Cardiac septum (tissue), 1 donor: ENCODE measurements at places on chromosomes 1 and 21.

DNA sequence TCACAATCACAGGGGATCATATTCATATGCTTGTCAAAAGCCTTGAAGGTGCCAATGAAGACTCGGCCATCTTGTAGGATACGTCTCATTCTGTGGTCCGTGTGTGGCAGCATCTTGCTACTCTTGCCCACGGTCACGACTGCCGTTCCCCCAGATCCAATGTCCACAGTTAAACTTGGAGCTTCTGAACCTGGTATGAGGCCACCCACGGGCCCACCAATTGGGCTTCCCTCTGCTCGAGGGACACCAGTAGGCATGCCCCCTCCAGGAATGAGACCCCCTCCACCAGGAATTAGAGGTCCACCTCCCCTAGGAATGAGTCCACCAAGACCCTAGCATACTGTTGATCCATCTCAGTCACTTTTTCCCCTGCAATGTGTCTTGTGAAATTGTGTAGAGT lies 39.6 kb downstream of the MORN1 start:
- peak; percentile 46 for DNase-seq

DNA sequence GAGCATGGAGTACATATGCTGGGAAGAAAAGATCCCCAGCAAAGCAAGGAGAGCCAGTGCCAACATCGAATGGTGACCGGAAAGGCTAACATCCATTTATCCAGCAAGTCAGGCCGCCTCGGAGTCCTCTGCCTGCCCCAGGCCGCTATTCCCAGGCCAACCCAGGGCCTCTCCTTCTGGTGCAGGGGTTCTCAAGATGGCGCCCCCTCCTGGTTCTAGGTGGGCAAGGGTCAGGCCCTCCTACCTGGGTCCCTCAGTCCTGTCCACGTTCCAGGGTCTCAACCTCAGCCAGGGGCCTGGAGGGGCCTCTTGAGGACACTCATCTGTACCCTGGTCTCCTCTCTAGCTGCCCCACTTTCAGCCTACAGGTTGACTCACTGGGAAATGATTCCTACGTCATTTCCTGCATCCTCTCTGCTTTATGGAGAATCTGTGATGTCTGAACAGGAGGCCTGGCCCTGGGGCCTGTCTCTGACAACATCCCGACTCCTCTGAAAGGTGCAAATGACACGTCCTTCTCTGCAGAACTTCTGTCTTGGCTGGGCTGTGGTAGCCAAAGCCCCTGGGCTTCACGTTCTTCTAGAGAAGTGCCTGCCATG lies 145.3 kb downstream of the PSMG1 start:
- no peak for DNase-seq

DNA sequence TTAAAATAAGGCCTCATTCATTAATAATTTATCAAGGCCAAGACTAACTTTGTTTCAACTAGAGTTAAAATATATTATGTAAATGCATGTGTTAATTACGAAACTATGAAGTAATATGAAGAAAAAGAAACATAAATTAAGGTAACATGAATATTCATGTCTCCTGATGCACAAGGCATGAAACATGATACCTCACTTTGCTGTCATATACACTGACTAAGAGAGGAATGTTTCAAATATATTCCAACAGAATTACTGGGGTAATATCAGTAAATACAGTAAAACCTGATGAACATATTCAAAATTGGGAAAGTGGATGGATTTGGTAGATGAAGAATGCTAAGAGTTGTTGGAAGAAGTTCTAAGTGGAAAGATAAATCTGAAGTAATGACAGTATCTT lies 274.6 kb downstream of the LRRC7 start:
- no peak for DNase-seq

GRCh38 chr1:28062806-28063205 lies 25.6 kb downstream of the EYA3 start:
- no peak for DNase-seq

DNA sequence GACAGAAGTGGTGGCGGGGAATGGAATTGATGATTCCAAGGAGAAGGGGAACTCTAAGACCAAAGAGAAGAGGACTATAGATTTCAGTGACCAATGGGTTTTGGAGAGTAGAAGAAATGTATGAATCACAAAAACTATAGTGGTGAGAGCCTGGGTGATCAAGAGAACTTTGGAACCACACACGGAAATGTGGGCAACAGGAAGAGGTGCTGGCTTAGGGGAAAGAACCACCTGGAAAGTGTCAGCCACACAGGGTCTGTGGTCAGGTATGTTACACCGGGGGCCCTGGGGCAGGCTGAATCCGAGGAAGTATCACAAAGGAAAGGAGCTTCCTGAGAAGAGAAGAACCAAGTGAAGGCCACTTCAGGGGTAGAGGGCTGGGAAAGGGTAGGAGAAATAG lies 11.5 kb upstream of the CHIA start:
- DNase-seq = no peak

DNA sequence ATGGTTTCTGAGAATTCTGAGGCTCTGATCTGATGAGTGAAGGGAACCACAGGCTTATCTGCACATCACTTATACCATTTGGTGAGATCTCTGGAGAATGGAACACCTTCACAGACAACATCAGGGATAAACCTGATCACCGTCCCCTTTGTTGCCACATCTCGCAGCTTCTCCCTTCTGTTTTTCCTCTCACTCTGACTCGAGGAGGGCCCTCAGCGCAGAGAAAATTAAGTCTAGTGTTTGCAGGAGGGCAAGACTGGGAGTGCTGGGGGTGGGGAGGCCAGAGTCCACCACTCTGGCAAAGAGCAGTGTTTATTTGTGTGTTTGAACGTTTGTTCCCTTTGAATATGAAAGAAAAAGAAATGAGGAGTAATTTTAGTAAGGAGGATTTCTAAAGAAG lies 29.0 kb upstream of the BATF3 start:
- no peak for DNase-seq

DNA sequence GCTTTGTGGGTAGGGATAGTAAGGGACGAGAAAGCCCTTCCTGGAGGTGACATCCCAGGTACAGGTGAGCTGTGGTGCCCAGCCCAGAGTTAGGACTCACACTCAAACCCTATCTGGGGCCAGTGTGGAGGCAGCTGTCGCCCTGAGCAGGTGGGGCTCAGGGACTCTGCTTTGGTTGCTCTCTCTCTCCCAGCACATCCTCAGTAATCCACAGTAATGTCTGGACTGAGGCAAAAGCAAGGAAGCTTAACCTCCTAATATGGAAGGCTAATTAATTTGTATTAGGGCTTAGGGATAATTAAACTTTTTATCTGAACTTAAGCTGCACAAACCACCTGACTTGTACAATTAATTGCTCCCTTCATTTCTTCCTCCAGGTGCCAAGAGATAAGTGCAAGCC lies 38.2 kb downstream of the DDX20 start:
- no peak for DNase-seq

- DNase-seq = no peak
These were observed 22.1 kb upstream of the NCF2 start for GRCh38 chr1:183612407-183612806.

- DNase-seq = no peak
These were observed 11.8 kb downstream of the PAX7 start for GRCh38 chr1:18642278-18643095.

DNA sequence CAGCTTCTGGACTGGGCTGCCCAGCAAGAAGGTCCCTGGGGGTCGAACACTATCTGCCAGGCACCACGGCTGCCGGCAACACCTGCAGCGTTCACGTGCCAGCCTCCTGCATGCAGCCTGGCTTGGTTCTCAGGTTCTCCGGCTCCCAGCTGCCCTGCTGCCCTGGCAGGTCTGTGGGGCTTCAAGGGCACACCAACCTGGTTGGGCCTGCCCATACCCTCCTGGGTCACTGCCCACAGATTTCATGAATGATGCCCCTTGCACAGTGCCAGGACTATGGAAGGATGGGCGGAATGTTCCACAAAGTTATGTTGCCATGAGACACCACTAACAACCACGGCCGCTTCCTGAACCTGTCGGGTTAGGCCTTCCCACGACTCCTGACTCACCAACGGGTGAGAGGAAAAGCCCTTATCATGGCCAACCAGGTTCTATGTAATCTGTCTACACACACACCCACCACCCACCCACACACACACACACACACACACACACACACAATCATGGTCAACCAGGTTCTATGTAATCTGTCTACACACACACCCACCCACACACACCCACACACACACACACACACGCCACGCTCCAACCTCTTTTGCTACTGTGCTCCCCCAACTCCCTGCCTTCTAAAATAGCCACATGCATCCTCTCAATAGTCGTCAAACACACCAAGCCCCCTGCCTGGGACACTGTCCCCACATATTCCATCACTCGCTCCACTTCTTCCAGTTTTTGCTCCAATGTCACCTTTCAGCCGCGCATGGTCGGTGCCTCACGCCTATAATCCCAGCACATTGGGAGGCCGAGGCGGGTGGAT lies 32.2 kb downstream of the HSPG2 start:
- no peak for DNase-seq

DNA sequence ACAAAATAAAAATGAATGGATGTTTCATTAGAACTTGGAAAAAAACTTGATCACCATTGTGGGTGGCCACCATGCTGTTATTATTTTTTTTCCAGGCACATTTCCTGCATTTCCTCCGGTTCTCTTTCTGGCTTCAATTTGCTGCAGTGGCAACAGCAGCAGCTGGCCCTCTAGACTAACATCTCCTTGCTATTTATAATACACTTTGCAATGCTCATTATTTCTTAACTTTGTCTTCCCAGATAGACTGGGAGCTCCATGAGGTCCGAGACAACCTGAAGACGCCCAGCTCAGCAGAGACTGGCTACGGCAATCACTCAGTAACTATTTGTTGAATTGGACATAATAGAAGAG lies 53.4 kb upstream of the ATP5PO start:
- no peak for DNase-seq
